ENCODE measurements at places on chromosomes 3 and 15. TPM values are rescaled to one million over a fixed set of nuclear protein-coding genes. Genes with fewer than 3 reads are reported as not detected.
A peak's percentile ranks its signal among the peaks of the same experiment; 100 is the strongest.

The RTP4 gene
- total RNA-seq: 2.8 TPM

The C2CD4A gene
- total RNA-seq: 1.7 TPM

The MOBP gene
- total RNA-seq: not detected

GRCh38 chr3:56673781-56674457, 9.1 kb downstream of the TASOR start:
- peaks cover 8% of the 10 kb centered on the region for H3K4me1 ChIP-seq
- H3K36me3 ChIP-seq: peaks cover 29% of the 10 kb centered on the region
- DNase-seq: no peak

- H3K4me1 ChIP-seq: peaks cover 15% of the 10 kb centered on the region
- no peak overlapping the region for H3K4me3 ChIP-seq
- peaks cover 19% of the 10 kb centered on the region for H3K27me3 ChIP-seq
- H3K27ac ChIP-seq: peak overlapping the region; percentile 53
- DNase-seq: no peak
These were observed 112.5 kb downstream of the ASB7 start for GRCh38 chr15:100714749-100715342.

GRCh38 chr3:124091716-124092115, 99.8 kb upstream of the ROPN1 start:
- H3K36me3 ChIP-seq: peaks cover 3% of the 10 kb centered on the region
- no peak overlapping the region for H3K27ac ChIP-seq
- H3K4me3 ChIP-seq: no peak overlapping the region
- H3K4me1 ChIP-seq: peaks cover 36% of the 10 kb centered on the region
- DNase-seq: no peak

DNA sequence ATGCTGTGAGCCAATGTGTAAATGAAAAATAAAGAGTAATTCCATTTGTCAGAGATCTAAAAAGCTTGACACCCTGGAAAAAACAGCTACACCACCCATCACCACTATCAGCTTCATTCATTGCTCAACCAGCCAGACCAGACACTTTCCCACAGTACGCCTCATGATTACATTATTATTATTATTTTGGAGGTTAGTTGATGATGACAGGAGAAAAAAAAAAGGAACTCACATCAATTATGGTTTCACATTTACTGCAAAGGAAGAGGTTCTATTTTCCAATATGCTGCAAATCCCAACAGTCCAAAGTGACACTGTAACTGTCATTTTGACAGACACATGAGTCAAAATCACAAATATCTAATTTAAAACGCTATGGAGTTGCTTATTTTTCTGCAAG, 134.7 kb upstream of the TSC22D2 start:
- H3K4me3 ChIP-seq: no peak overlapping the region
- H3K27me3 ChIP-seq: no peaks in the 10 kb centered on the region
- H3K4me1 ChIP-seq: peaks cover 45% of the 10 kb centered on the region
- DNase-seq: no peak
- H3K27ac ChIP-seq: no peak overlapping the region

- H3K4me3 ChIP-seq: no peak overlapping the region
- H3K27me3 ChIP-seq: no peaks in the 10 kb centered on the region
- no peak overlapping the region for H3K27ac ChIP-seq
These were observed 35.7 kb downstream of the MGA start for GRCh38 chr15:41695750-41696436.

DNA sequence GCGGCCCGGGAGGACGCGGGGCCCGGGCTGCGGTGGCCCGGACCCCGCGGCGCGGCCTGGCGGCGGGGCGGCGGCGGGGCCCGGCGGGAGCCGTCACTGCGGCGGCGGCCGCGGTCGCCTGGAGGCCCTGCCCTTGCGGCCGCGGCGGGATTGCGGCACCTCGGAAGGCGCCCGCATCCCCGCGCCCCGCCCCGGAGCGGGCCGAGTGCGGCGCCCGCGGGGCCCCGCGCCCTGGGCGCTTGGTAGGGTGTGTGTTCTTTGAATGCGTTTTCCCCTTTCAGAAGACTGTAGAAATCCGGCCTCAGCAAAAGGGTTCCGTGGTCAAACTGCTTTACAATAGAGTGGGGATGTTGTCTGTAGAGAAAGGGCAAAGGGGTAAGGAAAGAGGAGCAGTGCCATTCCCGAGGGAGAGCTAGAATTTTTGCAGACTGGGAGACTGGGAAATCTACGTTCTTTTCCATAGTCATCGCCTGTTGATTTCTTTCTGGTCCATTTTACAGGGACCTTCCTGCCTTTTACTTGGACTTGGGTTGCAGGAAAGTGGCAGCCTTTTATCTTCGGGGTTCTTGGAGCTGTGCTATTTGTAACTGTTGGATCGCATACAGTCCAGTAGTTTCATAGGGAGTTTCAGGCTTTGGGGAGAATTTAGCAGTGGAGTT, 630 bp downstream of the SNRK start:
- no peaks in the 10 kb centered on the region for H3K27me3 ChIP-seq
- H3K27ac ChIP-seq: peak overlapping the region; percentile 96
- H3K36me3 ChIP-seq: peaks cover 5% of the 10 kb centered on the region

- H3K27ac ChIP-seq: no peak overlapping the region
- H3K4me1 ChIP-seq: no peaks in the 10 kb centered on the region
- DNase-seq: no peak
- H3K27me3 ChIP-seq: no peaks in the 10 kb centered on the region
These were observed 95.8 kb downstream of the SEC22A start for GRCh38 chr3:123297627-123297899.

- H3K36me3 ChIP-seq: no peaks in the 10 kb centered on the region
- no peaks in the 10 kb centered on the region for H3K4me1 ChIP-seq
- H3K4me3 ChIP-seq: no peak overlapping the region
- no peaks in the 10 kb centered on the region for H3K27me3 ChIP-seq
These were observed 82.9 kb downstream of the CLDN1 start for GRCh38 chr3:190239325-190239724.

- H3K27ac ChIP-seq: no peak overlapping the region
- H3K36me3 ChIP-seq: peaks cover 4% of the 10 kb centered on the region
- DNase-seq: no peak
- H3K27me3 ChIP-seq: no peaks in the 10 kb centered on the region
These were observed 141.9 kb downstream of the BBX start for GRCh38 chr3:107664614-107665013.

DNA sequence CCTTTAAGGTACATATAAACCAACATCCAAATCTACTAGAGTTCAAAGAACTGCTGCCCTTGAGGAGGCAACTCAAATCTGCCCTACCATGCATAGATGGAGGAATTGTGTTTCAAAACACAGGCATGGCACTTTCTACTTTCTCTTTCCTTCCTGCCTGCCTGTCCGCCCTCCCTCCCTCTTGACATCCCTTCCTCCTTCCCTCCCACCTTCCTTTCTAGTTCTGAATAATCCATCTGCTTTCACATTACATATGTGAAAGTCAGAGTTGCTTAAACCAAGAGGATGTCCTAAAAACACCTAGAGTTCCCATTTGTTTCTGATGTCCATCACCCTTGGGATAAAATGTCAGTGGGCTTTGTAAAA, 537.6 kb downstream of the FOXP1 start:
- no peaks in the 10 kb centered on the region for H3K27me3 ChIP-seq
- no peak for DNase-seq
- no peak overlapping the region for H3K27ac ChIP-seq
- peaks cover 60% of the 10 kb centered on the region for H3K36me3 ChIP-seq
- no peak overlapping the region for H3K4me3 ChIP-seq
- H3K4me1 ChIP-seq: peaks cover 43% of the 10 kb centered on the region

DNA sequence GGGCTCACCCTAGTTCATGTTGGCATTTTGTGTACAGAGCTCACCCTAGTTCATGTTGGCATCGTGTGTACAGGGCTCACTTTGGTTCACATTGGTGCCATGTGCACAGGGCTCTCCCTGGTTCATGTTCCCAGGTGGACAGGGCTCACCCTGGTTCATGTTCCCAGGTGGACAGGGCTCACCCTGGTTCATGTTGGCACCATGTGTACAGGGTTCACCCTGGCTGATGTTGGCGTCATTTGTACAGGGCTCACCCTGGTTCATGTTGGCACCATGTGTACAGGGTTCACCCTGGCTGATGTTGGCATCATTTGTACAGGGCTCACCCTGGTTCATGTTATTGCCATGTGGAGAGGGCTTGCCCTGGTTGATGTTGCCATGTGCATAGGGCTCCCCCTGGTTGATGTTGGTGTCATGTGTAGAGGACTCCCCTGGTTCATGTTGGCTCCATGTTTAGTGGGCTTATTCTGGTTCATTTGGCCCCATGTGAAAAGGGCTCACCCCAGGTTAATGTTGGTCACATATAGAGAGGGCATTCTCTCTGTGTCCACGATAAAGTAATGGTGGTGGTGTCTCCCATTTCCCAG, 31.7 kb upstream of the NR2C2 start:
- no peak overlapping the region for H3K4me3 ChIP-seq
- H3K4me1 ChIP-seq: no peaks in the 10 kb centered on the region
- DNase-seq: no peak
- H3K36me3 ChIP-seq: no peaks in the 10 kb centered on the region

- H3K4me1 ChIP-seq: no peaks in the 10 kb centered on the region
- DNase-seq: no peak
- no peak overlapping the region for H3K4me3 ChIP-seq
- no peaks in the 10 kb centered on the region for H3K36me3 ChIP-seq
These were observed 15.2 kb downstream of the DAZL start for GRCh38 chr3:16589867-16590624.

DNA sequence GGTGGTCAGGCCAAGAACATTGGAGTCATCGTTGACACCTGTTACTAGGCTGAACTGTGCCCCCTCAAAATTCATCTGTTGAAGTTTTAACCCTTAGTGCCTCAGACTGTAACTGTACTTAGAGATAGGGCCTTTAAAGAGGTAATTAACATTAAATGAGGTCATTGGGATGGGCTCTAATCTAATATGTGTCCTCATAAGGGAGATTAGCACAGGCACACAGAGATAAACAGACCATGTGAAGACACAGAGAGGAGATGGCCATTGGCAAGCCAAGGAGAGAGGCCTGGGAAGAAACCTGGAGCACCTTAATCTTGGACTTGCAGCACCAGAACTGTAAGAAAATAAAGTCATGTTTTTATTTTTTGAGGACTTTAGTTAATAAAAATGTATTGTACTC, 59.6 kb downstream of the PLCL2 start:
- no peak for DNase-seq
- peaks cover 13% of the 10 kb centered on the region for H3K4me1 ChIP-seq
- no peak overlapping the region for H3K4me3 ChIP-seq
